ENCODE measurements at places on chromosomes 7 and 10. TPM values are rescaled to one million over a fixed set of nuclear protein-coding genes. Genes with fewer than 3 reads are reported as not detected.

PHKG1 gene
- total RNA-seq = 0.52 TPM

SLC26A5 gene
- total RNA-seq = not detected

FAM241B gene
- 18.8 TPM for total RNA-seq

KLF14 gene
- total RNA-seq = not detected

VGF gene
- 8.9 TPM for total RNA-seq

ABCF2 gene
- 67.3 TPM for total RNA-seq

All from A549 treated with ZK216348 at 1 μM for 4 hours (cell line).